ENCODE measurements at places on chromosomes 2 and 18.

DNA sequence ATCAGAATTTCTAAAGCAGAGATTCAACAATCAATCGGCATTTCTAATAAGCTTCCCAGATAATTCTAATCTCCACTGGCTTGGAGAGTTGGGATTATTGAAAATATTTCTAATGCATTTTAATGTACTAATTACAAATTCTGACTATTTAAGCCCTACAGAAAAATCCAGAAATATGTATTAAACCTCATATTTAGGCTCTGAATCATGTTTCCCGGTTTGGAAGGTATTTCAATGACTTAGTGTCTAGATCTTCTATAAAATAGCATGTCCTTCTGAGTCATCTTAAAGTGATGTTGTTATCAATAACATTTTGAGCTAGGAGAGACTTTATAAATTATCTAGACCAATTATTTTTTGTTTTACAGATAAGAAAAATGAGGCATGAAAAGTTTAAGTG is 258.8 kb upstream of the NRXN1 start:
- DNase-seq = peak; percentile 21

GRCh38 chr18:9334973-9335696 is 562 bp downstream of the TWSG1 start:
- DNase-seq = peak; percentile 22

GRCh38 chr2:181190711-181191110 is 210.3 kb downstream of the UBE2E3 start:
- DNase-seq = peak; percentile 80

DNA sequence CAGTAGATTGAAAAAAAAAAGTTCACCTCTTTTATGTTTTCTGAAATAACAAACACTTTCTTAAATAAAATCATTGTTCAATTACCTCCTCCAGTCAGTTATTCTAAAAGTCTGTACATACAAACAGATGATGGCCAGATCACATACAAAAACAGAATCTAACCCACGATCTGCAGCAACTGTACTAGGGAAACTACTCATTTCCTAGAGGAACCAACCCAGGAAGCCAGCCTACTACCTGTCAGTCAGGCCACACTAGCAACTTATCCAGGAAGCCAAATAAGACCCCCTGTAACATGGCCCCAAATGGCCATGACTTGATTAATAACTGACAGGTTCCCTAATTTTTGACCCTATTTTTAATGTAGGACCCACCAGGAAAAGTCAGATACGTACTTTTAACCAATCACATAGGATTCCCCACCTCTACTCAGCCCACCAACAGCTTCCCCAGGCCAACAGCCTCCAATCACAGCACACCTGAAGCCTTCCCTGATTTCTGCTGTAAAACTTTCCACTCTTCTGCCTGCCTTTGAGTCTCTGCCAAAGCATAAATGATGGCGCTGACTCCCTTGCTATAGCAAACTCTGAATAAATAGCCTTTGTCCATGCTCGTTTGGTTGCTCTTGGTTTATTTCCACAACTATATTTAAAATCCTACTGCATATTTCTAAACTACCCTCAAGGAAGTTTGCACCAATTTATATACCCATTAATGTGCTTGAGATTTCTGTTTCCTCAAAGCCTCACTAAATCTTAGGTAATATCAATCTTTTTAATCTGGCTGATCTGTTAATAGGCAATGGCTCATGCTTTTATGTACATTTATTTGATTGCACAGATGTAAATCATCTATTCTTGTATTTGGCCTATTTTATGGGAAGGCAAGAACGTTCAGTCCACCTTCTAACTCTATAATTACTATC is 486.4 kb downstream of the FBXO15 start:
- no peak for DNase-seq

DNA sequence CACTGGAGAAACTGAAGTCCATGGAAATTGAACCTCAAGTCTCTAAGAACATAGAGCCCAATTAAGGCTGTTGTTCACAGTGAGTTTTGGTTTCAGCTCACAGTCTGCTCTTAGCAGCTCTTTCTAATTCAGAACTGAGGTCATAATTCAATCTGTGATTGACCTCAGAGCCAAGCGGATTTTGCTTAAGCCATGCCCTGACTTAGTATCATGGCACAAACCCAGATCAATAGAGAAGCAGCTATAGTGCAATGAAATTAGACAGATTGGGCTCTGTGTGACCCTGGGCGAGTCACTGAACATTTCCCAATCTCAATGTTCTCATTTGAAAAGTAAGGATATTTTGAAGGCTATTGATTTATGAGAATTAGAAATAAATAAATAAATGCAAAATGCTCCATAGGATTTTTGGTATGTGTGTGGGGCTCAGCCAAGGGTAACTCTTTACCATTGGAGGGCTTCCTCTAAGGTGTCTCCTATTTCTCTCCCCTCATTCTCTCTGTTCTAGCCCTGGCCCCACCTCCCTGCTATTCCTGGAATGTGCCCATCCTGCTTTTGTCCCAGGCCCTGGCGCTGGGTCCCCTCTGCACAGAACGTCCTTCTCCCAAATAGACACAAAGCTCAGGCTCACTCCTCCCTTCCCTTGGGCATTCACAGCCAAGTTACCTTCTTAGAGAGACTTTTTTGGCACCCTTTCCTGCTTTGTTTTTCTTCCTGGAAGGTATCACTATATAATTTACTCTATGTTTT is 239.6 kb downstream of the LPIN1 start:
- DNase-seq = no peak

- no peak for DNase-seq
Measured at GRCh38 chr2:190052307-190052706, 10.2 kb downstream of the MSTN start.

GRCh38 chr2:87403893-87404175 is 344.1 kb upstream of the PLGLB2 start:
- no peak for DNase-seq

DNA sequence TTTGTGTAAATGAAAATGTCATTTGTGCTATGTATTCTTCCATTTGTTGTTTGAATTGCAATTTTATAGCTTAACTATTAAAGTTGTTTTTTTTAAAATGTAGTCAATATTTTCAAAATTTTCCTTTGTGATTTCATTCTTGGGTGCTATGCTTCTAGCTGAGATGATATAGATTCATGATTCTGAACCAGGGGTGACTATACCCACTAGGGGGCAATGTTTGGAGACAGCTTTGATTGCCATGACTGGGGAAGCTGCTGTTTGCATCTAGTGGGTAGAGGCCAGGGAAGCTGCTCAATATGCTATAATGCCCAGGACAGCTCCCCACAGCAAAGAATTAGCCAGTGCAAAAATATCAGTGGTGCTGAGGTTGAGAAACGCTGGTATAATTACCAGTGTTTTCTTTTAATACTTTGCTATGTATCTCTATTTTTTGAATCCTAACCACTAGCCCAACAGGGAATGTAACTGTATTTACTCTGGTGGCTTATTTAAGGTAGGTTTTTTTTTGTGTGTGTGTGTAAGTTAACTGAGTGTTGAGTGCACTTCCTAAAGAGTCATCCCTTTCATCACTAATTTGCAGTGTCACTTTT is 99.7 kb downstream of the MEP1B start:
- DNase-seq = no peak

- DNase-seq = no peak
Measured at GRCh38 chr2:212528106-212528856, 10.3 kb downstream of the ERBB4 start.

DNA sequence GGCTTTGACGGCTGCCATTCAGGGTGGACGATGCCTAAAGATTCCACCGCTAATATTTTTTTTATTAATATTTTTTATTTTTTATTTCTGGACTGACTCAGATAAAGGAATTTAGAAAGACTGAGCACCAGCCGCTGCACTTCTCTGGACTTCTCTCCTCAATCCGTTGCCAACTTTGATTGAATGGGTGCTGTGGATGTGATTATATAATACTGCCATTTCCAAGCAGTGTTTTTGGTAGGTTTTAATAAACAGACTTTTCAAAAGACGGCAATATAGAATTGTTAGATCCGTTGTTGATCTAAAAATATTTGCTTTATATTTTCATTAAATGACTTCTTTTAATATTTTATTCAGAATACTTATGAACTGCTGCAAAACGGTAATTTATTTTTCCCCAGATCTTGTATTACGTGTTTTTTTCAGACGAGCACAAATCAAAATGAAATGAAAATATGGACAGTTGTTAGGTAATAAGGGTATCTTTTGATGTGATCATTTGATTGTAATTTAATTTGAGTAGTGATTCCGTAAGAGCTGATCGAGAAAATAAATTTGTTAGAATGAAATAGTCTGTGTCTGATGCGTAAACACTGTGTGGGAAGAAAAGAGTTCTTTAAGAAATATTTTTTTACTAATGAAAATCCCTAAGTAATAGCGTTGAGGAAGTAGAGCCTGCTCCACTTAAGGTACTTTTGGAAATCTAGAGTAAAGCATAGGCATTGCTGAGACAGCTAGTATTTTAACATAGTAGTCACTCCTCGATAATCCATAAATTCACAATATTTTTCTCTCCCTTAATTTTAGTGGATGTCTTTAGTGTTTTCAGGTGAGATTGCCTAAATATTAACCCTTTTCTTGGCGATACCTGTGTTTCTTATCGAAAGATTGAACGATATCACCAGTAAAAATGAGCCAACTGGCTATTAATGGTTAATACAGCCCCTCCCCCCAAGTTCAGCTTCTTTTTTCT is 4.4 kb downstream of the POU3F3 start:
- DNase-seq = no peak

GRCh38 chr2:62177392-62178049 is 18.4 kb upstream of the B3GNT2 start:
- DNase-seq = no peak

DNA sequence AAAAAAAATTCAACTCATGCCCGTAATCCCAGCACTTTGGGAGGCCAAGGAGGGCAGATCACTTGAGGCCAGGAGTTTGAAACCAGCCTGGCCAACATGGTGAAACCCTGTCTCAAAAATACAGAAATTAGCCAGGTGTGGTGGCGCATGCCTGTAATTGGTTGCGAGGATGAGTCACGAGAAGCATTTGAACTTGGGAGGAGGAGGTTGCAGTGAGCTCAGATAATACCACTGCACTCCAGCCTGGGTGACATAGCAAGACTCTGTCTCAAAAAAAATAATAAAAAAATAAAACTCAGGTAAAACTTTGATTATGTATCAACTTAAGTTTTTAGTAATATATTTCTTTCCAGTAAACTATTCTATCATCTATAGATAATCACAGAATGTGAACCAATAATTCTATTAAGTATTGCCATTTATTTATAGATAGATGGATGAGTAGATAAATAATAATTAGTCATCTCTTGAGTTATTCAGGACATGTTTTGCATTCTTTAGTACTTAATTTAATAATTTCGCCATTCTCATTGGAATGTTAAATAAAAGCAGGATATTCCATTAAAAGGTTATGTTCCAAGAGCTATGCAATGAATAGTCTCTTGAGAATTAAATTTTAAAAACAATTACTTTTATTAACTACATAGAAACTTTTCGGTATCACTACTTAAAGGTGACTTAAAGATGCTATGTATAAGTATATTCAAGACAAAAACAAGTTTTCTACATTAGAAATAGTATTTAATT is 48.7 kb downstream of the WDPCP start:
- no peak for DNase-seq

DNA sequence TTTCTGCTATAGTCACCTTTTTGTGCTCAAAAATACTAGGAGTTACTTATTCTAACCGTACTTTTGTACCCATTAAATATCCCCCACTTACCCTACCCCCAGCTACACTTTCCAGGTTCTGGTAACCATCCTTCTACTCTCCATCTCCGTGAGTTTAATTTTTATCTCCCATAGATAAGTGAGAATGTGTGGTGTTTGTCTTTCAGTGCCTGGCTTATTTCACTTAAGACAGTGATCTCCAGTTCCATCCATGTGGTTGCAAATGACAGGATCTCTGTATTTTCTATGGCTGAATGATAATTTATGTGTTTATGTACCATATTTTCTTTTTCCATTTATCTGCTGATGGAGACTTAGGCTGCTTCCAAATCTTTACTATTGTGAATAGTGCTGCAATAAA is 323.3 kb downstream of the ZNF804A start:
- DNase-seq = no peak

GRCh38 chr2:236622660-236623059 is 53.0 kb downstream of the ACKR3 start:
- DNase-seq = no peak

DNA sequence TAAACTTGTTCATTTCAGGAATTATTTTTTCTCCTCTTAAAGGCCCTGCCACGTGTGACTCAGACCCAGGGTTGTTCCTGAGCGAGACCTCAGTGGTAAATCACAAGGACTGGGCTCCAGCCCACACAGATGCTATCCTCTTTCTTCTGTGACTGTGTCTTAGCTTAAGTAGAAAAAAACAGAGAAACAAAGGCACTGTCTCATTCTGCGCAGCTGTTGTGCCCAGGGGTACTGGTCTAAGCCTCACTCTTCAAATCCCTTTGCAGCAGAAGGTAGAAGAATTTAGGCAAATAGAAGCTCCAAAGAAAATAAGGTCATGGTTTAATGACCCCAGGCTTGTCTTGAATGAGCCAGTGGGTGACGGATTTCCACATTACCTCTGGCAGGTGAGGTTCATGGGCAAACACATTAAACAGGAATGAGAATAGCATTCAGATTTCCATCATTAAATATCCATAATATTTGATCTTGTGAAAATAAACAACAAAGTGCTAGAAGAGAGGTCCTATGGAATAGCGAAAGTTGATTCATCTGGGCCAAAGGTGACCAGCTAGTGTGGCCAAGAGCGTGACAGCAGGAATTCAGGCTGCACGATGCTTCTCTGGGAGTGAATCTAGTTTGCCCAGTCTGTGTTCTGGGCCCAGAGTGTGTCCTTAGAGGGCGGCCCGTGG is 63.3 kb downstream of the LIPG start:
- no peak for DNase-seq

- no peak for DNase-seq
Measured at GRCh38 chr2:225379856-225380255, 19.7 kb upstream of the NYAP2 start.

GRCh38 chr2:224046752-224047151 is 7.7 kb upstream of the SERPINE2 start:
- DNase-seq = no peak

DNA sequence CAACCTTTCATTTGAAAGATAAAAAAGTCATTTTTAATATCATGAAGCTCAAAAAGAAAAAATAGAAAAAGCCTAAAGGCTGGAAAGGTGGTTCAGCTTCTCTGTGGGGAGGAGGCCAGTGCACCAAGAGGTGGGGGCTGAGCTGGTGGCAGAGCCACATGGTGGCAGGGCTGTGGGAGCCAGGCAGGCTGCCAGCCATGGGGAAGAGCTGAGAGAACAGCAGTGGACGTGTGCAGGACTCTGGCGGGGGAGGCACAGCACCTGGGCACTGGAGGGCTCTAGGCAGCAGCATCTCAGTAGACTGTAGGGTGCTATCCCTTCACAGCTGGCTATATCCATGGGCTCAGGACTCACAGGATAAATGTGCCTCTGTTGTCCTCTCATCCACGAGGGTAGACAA is 47.8 kb downstream of the STK25 start:
- no peak for DNase-seq

Measured in fibroblast of skin of left quadriceps (primary cell).